ENCODE measurements at places on chromosomes 12 and 14.

DNA sequence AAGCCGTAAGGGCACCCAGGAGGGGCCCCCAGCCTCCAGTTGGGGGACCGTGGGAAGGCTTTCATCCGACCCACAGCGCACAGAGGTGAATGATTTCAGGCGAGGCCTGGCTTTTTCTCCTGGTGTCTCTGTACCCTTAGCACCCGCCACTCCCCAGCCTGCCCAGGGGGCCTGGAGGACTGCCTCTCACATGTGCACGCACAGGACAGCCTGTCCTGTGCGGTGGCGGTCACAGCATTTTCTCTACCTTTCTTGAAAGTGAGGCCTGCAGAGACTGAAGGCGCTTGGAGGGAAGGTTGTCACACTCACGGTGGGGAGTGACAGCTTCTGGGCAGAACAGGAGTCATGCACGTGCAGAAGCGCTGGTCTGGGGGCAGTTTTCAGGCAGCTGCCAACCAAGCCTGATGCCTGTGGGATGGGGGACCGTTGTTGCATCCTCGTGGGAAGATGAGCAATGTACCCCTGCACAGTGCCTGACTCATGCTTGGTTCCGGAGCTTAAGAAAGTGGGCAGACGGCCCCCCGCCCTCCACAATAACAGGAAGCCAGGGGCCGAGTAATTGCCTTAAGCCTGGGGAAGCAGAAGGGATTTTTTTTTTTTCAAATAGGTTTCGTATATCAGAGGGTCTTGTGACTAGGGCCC, 148.1 kb downstream of the TSPAN9 start:
- no peak for DNase-seq

DNA sequence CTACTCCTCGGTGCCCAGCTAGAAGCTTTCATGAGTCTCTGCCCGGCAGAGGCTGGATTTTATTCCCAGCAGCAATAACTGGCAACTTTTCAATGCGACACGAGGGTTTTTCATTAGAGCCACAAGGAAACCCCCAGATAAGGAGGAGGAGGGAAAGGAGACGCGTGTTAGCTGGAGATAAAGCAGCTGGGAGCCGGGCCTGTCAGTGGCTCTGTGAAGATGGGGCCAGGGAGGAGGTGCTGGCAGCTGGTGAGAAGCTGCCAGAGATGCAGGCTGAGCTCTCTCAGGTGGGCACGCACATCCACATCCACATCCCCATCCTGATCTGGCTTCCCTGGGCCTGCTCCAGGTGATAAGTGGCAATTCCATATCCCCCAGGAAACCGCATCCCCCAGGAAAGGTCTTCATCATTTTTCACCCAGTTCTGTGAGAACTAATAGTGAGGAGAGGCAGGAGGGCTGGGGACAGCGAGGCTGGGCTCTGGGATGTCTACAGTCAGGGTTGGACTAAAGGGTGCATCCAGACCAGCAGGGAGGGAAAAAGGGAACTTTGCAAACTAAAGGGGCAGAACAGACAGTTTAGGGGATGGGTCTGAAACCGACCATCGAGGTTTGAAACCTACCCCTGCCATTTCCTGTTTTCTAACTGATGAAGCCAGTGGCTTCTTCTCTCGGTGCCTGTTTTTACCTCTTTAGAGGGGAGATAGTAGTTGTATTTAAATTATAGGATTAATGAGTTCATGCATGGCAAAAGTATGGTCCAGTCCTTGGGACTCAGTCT, 413.2 kb downstream of the DPF3 start:
- no peak for DNase-seq

GRCh38 chr12:105812366-105812765, 326.4 kb downstream of the NUAK1 start:
- DNase-seq = no peak

- no peak for DNase-seq
These were observed 1.5 kb upstream of the POU6F1 start for GRCh38 chr12:51219322-51219721.

GRCh38 chr14:69375722-69376121, 22.4 kb downstream of the ERH start:
- DNase-seq = no peak

DNA sequence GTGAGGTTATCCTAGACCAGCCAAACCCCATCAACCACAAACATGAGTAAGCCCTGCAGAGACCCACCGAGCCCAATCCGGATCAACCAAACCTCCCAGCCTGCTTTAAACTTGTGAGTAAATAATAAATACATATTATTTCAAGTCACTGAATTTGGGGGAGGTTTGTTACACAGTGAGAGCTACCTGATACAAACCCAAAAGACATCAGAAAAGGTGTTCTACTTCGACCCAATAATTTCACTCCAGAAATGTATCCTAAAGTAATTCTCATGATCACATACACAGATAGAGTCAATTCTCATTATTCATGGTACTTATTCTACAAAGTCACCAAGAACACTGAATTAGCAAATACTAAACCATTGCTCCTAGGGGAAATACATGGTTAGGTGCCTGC, 16.2 kb upstream of the CORO1C start:
- DNase-seq = no peak

GRCh38 chr12:69987579-69988091, 162.6 kb downstream of the MYRFL start:
- DNase-seq = no peak

- DNase-seq = no peak
These were observed 25.6 kb upstream of the DBX2 start for GRCh38 chr12:45076417-45077026.

GRCh38 chr12:31950492-31950891, 8.7 kb upstream of the RESF1 start:
- DNase-seq = no peak

- no peak for DNase-seq
These were observed 2.3 kb downstream of the PRIM1 start for GRCh38 chr12:56749853-56750252.

- DNase-seq = no peak
These were observed 55.4 kb upstream of the MED13L start for GRCh38 chr12:116332705-116333380.

GRCh38 chr14:80844872-80845271, 96.7 kb downstream of the CEP128 start:
- DNase-seq = no peak

DNA sequence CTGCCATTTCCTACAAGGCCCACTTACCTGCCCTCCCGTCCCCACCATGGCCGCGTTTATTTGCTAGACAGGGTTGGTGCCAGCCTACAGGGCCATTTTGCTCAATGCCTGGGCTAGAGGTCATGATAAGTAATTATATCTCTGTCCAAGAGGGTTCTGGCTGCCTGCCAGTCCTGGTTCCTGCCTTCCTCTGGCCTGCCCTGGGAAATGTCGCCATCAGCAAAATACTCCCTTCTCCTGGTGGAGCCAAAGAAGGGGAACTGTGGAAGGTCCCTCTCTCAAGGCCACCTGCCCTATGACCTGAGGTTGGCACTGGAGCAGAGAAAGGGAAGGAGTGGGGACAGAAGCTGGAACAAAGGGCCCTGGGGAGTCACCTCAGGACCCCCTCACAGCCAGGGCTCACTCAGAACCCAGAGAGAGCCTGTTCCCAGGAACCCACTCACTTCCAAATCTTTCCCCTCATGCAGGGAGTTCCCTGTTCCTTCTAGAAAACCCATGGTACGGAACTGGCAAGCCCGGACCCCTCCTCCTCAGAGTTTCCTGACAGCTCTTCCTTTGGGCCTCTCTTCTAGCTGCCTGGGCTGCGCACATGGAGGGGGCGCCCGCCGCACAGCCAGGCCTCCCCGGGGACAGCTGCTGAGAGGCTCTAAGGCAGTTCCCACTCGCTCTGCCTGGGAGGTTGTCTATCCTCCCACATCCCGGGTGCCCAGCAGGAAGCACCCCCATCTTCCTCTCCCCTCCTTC, 280.5 kb downstream of the DPF3 start:
- no peak for DNase-seq
